ENCODE measurements at places on chromosomes 3 and 15.

- no peak for DNase-seq
Observed at GRCh38 chr3:188150982-188151381, 3.0 kb upstream of the LPP start.

DNA sequence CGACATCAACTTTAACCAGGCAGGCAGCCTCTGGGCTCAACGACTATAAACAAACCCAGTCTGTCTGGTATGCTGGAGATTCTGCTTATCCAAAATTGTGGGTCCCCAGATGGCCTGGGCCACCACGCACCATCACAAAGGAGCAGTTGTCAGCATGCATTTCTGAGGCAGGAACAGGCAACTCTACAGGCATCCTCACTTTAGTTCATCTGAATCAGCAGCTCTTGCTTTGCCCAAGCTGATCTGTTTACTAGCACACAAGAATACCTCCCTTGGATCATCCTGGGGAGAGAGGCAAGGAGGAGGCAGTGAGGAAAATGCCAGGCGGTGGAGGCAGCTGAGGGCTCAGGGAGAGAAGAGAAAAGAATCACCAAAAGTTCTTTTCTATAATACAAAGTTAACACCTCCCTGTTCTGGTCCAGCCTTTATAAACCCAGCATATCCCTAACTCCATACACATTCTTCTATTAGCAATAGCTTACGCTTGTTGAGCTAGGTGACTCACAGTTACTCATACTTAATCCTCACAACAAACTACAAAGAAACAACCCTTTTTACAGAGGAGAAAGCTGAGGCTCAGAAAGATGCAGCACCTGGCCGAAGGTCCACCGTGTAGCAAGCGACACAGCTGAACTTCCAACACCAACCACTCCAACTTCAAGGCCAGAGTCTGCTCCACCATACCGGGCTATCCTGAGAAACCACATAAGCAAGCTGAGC lies 33.6 kb downstream of the ZDHHC3 start:
- no peak for DNase-seq

DNA sequence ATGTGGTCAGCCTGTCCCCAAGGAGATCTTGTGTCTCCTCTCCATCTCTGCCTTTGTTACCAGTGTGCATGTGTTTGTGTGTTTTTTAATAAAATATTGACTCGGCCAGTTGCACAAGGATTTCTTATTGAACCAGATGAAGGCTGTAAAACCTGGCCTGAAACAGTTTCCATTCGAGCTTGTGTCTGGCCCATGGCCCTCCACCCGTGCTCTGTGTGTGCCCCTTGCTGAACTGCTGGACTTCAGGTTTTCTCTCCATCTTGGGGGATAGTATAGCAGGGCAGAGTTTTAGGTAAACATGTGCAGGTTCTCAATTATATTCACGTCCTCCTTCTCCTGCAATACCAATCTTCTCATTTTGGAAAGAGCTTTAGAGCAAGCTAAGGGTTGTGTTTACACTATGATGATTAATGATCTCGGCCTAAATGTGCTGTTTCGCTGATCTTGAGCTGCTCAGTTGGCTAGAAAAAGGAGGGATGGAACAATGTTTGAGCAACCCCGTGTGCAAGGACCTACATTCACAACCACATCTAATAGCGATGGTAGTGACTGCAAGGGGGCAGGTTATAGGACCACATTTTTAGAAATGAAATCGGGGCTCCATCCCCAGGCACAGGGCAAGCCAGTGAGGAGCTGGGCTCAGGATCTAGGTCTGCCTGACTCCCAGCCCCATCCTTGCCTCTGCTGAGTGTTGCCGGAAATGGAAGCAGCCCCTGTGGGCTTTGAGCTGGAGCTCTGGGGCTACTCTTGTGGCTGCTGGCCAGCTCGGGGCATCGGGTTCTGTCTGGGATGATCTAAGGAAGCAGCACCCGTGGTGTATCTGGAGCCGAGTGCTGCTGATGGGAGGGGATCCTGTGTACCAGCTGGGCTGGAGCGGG lies 47.7 kb downstream of the CMTM6 start:
- no peak for DNase-seq

DNA sequence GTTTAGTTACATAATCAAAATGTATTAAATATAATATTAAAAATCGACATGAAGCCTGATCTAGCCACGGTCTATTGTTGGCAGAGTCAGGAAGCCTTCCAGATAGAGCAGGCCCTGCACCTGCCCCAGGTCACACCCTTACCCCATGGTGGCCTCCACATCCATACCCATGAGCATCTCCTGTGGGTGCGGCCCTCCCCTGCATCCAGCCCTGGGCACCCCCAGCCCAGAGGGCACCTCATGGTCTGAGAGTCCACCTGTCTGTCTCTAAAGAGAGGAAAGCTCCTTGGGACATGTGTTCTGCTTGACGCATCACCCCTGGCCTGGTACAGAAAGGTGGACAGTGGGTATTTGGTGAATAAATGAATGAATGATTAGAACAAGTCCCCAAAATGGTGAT lies 37.2 kb upstream of the CSPG4 start:
- no peak for DNase-seq

- DNase-seq, result no peak
Observed at GRCh38 chr3:68919000-68919399, 13.3 kb downstream of the TAFA4 start.

- no peak for DNase-seq
Observed at GRCh38 chr3:117052395-117052794, 342.8 kb downstream of the TUSC7 start.

DNA sequence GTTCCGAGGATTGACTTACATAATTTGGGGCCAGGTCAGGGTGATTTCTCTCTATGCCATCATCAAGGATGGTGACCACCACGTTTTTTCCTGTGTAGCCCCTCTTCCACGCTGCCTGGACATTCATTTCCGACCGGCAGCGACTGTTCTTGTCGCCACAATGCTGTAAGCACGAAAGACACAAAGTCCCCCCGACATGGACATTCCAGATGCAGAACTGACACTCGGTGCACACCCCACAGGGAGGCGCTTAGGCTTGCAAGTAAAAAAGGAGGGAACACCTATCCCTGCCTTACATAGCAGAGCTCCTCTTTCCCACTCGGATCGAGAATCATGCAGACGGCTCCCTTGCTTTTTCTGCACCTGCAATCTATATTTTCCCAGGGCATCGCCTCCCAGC lies 58.2 kb downstream of the PCSK6 start:
- no peak for DNase-seq

DNA sequence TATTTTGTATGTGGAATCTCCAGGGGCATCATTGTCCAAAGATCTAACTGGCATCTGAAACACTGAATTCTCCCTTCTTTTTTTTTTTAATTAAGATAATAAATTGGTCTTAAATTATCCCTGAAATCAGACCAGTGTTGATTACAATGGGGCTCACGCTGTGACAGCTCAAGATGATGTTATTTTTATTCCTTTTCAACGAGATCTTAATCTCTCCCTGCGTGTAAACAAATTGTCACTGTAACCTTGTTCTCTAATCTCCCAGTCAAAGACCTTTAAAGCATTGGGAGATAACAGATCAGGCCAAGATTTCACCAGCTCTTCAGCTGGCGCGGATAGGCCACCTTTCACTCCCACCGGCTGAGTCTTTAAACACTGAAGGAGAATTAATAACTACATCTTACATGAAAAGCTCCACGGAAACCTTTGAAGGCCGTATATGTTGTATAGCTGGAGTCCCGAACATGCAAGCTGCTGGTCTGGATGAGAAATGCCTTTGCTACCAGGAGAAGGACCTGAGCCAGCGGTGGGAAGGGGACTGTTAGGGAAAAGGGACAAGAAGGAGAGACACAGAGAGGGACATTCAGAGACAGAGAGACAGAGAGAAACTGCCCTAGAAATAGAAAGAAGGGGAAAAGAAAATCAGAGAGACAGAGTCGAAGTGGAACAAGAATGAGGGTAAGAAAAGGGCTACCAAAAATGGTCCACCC lies 418.8 kb upstream of the NR2F2 start:
- no peak for DNase-seq

DNA sequence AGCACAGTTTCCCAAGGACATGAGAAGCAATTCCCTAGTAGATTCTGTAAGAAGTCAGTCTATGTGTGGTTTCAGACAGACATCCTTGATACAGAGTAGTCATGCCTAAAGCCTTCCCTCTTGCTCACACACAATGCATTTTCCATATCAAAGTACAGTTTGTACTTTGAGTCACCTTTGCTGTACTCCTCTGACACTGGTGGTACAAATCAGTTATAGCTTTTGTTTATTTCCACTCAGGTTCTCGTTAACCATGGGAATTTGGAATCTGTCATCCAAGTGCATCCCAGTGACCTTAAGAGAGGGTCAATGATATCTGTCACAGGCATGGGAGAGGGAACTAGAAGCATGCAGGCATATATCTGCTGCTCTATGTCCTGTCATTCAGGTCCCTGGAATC lies 3.6 kb upstream of the GNB4 start:
- no peak for DNase-seq

DNA sequence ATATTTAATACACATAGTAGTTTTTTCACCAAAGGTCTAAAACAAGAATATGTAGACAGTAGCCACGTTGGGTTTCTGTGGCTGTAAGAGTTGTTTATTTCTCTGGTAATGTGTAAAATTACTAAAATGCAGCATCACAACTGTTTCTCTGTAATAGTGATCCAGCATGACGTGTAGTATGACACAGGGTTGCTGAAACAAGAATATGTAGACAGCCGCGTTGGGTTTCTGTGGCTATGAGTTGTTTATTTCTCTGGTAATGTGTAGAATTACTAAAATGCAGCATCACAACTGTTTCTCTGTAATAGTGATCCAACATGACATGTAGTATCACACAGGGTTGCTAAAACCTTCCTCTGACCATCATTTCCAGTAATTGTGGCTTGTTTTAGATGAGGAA lies 153.6 kb upstream of the ZNF717 start:
- no peak for DNase-seq

DNA sequence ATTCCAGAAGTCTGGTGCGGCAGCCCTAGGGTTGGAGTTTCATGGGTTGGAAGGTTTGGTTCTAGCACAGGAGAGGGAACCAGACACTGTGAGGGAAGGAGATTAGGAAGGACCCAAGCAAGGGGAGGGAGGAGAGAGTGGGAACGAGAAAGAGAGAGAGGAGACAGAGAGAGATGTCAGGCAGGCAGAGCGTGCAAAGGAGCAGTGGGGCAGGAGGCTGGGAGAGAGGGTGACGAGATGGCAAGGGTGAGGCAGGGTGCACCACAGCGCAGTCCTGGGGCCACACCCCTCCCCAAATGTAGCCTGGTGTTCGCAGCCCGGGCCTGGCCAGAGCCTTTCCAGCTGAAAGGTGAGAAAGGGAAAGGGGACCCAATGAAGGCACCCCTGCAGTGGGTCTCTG lies 162.9 kb upstream of the TLE3 start:
- DNase-seq, result no peak

DNA sequence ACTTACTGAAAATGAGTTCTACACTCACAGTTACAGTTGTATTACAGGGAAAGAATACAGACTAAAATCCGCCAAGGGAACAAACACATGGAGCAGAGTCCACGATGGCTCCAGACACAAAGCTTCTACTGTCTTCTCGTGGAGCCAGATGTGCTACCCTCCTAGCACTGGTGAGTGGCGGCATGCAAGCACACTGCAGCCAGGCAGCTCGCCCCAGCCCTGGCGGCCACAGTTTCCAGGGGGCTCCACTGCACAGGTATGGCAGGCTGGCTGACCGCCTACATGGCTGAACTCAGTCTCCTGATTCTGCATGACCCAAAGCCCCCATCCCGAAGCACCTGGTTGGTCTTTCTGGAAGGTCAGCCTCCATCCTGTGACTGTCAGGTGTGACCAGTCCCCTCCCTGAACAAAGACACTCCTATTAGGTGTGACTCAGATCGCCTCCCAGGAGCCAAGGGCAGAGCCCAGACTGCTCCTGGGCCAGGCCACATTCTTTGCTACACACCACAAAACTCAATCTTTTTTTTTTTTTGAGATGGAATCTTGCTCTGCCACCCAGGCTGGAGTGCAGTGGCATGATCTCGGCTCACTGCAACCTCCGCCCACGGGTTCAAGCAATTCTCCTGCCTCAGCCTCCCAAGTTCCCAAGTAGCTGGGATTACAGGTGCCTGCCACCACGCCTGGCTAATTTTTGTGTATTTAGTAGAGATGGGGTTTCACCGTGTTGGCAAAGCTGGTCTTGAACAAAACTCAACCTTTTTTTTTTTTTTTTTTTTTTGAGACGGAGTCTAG lies 51.5 kb downstream of the CFAP92 start:
- DNase-seq, result no peak

DNA sequence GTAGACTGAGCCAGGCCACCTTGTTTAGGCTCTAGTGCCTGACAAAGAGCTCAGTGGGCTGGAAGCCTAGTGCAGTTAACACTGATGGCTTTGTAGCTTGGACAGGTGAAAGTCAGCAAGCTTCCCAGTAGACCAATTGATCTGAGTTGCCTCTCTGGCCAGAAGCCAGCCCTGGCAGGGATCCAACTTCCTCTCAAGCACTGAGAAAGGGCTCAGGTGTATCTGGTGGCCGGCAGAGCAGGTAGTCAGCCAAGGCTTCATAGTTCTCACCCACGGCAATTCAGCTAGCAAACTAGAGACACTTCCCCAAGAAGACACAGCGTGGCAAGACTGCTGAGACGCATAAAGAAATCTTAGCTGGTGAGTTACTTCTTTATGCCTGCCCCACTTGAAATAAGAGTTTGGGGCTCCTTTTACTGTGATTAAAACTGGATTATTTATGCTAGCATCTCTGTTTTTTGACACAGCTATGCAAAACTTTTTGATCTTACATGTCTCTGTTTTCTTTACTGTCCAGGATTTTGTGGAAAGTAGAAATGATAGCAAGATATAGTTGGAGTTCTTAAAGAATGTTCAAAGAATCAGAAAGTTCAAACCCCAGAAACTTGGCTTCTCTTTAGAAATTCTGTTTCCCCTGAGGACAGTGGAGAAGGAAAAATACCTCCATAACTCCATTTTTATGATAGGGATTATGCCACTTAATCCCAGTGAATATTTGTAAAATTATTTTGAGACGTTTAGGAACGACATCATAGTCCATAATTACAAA lies 8.4 kb upstream of the CA12 start:
- no peak for DNase-seq
